ENCODE measurements at places on chromosomes 2 and 18. TPM values are rescaled to one million over a fixed set of nuclear protein-coding genes. Genes with fewer than 3 reads are reported as not detected.

The HOXD9 gene
- total RNA-seq = 70.8 TPM

DNA sequence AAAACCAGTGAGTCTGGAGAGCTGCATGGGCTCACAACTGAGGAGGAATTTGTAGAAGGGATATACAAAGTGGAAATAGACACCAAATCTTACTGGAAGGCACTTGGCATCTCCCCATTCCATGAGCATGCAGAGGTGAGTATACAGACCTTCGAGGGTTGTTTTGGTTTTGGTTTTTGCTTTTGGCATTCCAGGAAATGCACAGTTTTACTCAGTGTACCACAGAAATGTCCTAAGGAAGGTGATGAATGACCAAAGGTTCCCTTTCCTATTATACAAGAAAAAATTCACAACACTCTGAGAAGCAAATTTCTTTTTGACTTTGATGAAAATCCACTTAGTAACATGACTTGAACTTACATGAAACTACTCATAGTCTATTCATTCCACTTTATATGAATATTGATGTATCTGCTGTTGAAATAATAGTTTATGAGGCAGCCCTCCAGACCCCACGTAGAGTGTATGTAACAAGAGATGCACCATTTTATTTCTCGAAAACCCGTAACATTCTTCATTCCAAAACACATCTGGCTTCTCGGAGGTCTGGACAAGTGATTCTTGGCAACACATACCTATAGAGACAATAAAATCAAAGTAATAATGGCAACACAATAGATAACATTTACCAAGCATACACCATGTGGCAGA, 3.6 kb downstream of the TTR start:
- DNase-seq = no peak

DNA sequence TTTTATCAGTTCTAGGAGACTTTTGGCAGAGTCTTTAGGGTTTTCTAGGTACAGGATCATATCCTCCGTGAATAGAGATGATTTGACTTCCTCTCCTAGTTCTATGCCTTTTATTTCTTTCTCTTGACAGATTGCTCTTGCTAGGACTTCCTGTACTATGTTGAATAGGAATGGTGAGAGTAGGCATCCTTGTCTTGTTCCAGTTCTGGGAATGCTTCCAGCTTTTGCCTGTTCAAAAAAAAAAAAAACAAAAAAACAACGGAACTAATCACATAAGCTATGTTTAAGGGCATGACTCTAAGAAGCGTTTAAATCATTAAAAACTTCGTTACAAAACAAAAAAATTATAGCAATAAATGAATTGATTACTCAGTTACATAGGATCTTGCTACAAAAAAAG, 145.7 kb downstream of the NUP35 start:
- DNase-seq = no peak

- no peak for DNase-seq
These were observed 99.5 kb upstream of the ITGB6 start for GRCh38 chr2:160299540-160299939.
